ENCODE measurements at places on chromosomes 1 and 21.

DNA sequence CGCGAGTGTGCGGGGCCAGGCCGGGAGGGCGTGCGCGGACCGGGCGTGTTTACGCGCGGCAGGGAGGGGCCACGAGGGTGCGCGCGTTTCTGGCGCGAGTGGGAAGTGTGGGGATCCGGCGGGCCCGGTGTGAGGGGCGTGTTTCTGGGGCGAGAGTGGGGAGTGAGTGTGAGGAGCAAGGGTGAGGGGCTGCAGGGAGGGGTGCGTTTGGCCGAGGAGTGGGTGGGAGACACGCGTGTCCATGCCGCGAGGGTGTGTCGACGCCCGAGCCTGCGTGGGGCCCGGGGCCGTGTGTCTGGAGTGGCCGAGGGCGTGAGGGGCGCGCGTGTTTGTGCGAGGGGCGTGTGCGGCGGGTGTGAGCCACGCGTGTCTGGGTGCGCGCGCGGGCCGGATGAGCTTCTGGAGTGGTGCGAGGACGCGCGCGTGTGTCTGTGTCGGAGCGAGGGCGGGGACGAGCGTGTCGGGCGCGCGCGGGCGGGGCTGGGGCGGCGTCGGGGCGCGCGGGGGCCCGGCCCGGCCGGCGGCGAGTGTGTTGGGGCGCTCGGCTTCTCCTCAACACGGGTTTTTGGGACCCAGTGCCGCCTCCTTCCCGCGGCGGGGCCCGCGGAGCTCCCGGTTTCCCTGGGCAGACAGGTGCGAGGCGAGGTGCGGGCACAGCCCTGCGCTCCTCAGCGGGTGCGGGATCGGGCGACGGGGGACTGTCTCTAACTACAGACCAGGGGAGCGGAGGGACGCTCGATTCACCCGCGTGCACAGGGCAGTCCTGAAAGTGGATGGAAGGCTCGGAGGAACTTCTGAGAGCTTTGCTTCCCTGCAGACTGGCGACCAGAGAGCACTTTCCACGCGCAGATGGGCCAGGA lies 65.8 kb upstream of the VAMP3 start:
- no peak for DNase-seq

- no peak for DNase-seq
Observed at GRCh38 chr1:21543598-21543997, 34.4 kb downstream of the ALPL start.

DNA sequence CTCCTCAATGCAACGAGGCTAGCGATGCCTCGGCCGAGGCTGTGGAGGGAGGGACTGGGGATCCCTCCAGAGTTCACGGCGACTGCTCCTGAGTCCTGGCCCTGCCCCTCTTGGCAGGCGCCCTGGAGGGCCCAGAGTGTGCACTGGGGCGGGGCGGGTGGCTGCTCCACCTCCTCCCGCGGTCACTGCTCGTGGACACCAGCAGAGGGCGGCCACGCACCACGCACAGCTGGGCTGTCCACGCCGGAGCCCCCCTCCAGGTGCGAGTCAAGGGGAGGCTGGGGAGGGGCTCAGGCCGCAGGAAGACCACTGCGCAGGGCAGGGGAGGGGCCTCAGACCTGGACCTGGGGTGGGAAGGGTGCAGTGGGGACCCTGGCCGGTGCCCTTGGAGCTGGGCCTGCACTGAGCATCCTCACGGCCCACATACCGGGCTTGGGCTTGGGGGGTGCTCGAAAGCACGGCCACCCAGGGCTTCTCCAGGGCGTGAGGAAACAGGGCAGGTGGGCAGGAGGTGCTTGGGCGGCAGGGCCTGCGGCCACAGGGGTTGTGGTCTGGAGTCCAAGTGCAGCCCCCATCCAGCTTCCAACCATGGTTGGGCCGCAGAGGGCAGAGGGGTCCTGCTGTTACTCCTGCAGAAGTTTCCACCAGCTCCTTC lies 20.6 kb upstream of the TTC34 start:
- no peak for DNase-seq

DNA sequence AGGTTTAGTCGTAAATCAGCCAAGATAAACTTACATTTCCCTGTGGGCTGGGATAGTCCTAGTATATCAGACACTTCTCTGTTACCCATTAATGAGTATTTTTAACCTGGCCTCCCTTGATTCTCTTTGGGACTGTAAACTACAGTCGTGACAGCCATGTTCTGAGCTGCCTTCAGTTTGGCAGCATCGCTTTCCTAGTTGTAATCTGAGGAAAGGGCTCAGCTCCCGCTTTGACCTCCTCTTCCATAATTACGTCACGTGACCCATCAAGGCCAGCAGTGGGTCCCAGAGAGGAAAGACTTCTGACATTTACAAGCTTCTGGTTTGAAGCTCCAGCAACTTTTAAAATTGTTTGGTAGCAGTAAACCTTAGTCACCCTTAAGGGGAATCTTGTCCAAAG lies 34.6 kb upstream of the MTR start:
- DNase-seq, result no peak

DNA sequence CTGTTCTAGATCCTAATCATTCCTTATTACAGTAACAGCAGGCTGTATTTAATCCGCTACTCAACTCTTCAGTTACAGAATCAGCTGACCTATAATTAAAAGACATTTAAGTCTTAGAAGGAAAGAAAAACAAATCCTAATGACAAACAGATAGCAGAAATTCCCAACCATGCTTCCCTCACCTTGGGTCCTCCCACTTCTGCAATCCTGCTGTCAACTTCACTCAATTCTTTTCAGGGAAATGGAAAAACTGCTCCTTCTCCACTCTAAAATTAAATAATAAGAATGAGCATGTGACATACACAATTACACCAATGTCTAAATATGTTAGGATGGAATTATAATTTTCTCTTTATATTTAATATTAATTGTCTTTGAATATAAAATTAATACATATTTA lies 182.6 kb upstream of the LYPLAL1 start:
- DNase-seq, result no peak

GRCh38 chr1:184912392-184912791 lies 61.9 kb downstream of the NIBAN1 start:
- no peak for DNase-seq

DNA sequence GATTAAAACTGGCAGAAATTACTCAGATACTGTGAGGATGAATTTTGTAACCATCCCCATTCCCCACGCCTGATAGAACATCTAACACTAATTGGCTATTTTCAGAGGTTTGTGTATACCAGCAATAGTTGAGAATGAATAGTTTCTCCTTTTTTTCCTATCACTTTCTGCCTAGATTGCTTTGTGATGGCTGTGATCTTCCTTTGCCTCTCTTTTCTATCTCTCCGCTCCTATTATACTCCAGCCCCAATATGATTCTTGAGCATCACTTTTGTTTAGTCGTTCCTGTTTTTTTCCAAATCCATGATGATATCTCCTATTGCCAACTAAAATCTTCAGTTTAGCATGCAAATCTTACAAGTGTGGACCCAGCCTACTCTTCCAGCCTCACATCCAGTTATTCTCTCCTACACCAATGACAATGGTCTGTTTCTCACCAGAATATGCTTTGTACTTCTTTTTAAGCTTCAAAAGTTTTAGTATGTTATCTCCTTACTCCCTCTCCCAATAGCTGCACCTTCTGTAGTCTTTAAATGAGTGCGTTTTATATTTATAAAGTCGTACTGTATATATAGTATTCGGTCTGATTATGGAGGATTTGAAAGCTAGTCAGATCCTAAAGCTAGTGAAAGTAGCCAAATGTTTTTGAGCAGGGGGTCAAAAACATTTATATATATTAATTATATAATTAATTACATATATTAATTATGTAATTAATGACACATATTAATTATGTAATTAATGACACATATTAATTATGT lies 25.2 kb downstream of the MAGI3 start:
- DNase-seq, result no peak

GRCh38 chr1:109513110-109513710 lies 3.7 kb upstream of the AMIGO1 start:
- no peak for DNase-seq

GRCh38 chr1:78601068-78601467 lies 19.2 kb upstream of the IFI44L start:
- no peak for DNase-seq

- DNase-seq, result no peak
Observed at GRCh38 chr21:34617753-34618339, 2.9 kb upstream of the RCAN1 start.

DNA sequence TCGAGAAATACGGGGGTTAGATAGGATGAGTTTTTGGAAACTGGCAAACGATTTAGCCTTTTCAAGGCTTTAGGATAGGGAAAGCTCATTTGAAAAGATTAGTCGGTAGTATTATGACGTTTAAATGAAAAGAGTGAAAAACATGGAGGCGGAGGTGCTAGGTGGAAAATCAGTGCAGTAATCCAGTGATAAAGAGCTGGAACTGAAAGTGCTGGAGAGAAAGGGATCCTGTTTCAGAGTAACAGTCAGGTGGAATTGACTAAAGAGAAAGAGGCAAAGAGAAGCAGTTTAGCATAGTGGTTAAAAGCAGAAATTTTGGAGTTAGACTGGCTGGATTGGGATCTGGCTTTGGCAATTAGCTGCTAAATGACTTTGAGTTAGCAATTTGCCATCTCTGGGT lies 945 bp downstream of the WDR3 start:
- DNase-seq, result no peak

GRCh38 chr1:81032973-81033425 lies 767.7 kb upstream of the ADGRL2 start:
- DNase-seq, result no peak

DNA sequence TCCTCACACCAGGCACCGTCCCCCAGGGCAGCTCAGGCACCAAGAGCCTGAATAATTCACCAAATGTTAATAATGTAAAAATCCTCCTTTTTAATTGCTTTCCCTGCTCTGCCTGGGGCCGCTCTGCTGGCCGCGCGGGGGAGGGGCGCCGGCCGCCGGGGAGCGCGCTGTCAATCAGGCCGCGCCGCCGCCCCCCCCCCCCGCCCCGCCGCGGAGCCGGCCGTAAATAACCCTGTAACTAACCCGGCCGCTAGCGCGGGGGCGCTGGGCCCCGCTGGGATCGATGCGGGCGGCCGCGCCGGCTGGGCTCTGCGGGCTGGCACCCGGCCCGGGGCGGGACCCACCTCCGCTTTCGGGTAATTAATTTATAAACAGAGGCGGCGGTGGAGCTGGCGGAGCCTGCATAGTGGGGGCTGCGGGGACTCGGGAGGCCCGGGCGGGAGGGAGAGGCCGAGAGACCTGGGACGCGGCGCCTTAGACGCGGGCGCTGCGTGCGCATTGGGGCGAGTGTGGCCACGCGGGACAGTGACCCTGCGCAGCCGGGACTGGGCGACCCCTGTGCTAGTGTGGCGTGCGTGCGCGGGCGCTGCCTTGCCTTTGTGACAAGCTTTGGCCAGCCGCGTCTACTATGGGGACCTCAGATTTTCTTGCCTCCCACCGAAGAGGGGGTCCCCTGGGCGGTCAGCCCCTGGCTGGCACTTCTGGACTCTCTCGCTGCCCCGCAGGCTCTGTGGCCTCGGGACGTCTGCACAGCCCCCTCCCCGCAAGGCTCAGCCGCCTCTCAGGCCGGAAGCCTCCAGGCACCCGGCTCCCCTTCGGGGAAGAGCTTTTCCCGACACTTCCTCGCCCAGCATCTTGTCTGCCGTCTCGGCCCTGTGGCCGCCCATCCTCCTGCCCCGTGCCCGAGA lies 16.6 kb downstream of the SAMD11 start:
- peak; percentile 62 for DNase-seq

- DNase-seq, result no peak
Observed at GRCh38 chr1:113858418-113858817, 13.1 kb downstream of the PTPN22 start.

GRCh38 chr1:75123756-75124155 lies 10.4 kb upstream of the LHX8 start:
- DNase-seq, result no peak

- peak; percentile 83 for DNase-seq
Observed at GRCh38 chr1:178310685-178311105, 186.1 kb downstream of the CLEC20A start.

GRCh38 chr1:50257940-50258685 lies 149.4 kb downstream of the ELAVL4 start:
- DNase-seq, result no peak

DNA sequence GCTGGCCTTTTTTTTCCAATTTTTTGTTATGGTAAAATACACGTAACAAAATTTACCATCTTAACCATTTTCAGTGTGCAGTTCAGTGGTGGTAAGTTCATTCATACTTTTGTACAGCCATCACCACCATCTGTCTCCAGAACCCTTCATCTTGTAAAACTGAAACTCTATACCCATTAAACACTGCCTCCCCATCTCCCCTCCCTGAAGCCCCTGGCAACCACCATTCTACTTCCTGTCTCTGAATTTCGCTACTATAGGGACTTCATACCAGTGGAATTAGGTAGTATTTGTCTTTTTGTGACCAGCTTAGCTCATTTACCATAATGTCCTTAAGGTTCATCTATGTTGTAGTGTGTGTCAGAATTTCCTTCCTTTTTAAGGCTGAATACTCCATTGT lies 8.7 kb downstream of the PKNOX1 start:
- no peak for DNase-seq

DNA sequence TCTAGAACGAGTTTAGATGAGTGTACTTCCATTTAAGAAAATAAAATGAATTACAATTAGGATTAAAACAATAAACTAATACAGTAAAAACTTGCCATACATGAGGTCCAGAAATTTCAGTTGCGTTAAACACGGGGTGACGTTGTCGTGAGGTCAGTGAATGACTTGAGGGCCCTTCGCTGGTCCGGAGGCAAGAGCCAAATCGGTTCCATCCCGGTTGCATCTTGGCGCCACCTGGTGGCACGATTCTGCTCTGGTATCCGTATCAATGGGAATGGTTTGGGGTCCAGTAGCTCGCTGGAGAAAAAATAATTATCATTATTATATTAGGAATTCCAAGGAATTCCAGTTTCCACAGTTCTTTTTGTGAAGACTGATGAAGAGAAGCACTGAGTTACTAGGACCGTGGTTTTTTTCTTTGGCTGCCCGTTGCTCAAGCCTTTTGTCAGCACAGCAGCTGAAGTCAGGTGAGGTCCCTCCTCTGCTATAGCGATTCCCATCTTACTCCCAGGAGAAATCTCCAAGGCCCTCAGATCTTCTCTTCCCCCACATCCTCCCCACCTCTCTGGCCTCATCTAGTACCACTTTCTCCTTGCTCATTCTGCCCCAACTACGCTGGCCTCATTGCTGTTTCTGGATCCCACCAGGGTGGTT lies 161.4 kb downstream of the SLC35F3 start:
- peak; percentile 76 for DNase-seq

DNA sequence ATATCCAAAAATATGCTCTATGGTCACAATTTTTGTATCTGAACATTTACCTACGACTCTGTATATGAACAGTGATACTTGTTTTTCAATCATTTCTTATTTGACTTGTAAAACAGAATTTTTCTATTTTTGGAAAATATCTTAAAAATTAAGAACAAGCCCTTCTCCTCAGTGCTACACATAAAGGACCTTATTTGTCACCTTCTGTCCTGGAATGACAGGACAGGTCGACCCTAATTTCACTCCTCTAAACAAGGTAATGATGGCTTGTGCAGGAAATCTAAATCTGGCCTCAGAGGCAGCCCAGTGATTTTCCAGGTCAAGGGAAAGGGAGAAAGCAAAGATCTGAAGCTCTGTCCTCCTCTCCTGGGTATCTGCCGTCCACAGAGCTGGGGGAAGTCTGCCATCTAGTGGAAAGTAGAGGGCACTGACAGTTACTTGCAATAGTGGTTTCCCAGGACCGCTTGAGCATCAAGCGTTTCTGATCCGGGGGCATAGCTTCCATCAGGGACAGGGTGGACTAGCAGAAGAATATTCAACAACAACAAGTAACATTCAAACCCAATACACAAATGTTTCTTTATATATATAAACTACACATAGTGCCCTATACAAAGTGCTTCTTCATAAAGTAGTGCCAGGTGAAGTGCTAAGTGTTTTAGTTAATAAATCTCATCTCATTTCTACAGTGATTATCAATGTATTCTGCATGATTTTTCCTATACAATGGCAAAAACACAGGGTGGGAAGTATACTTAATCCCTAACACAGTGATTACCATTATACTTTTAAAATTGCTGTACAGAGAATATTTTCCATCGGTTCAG lies 74.6 kb downstream of the SLC25A24 start:
- DNase-seq, result peak; percentile 79

GRCh38 chr1:215285013-215285800 lies 202.7 kb downstream of the KCNK2 start:
- no peak for DNase-seq
